ENCODE measurements at places on chromosomes 11 and 22.

DNA sequence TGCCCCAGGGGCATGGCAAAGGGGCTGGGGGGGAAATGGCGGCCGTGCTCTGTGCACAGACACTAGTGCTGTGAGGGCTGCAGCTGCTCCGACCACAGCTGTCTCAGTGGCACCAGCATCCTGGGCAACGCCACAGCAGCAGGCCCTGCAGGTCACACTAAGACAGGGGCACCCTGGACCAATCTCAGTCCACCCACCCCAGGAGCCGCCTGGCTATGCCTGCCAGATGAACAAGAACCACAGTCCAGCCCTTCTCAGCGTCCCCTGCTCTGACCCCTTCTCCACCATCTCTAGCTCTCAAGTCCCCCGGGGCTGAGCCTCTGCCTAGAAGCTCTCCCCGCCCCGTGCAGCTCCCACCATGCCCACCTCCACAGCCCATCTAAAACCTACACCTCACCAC is 16.5 kb downstream of the TUBGCP6 start:
- no peak for DNase-seq

DNA sequence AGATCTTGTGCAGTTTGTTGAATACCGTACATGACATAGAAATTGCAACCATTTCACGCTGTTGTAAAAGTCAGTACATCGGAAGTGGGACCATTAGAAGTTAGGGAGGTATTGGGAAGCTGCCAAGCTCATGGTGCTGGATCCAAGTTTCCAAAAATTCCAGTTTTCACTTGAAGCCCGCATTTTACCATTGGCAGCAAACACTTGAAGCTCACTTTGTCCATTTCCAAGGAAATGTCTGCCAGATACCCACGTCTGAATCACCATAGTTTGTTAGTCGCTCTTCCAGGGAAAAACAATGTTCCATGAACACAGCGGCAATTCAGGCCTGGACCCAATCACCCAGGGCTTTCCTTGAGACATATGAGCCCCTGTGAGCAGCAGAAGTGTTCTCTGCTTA is 22.6 kb upstream of the PARVB start:
- DNase-seq, result no peak

DNA sequence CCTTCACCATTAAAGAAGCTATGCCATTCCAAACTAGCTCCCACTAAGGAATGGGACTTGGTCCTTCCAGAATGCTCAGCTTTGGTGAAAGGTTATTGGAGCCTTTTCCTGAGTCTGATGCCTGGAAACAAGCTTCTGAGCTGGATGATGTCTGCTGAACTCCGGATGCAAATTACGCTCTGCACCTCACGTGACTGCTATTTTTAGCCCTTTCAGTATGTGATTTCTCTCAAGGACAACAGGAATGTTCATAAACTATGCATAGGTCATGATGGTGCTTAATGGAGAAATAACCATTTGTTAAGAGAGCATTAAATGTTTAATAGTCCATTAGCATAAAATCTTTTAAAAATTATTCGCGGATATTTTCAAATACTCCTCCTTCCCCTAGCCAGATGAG is 631.4 kb upstream of the KIRREL3 start:
- DNase-seq, result no peak

DNA sequence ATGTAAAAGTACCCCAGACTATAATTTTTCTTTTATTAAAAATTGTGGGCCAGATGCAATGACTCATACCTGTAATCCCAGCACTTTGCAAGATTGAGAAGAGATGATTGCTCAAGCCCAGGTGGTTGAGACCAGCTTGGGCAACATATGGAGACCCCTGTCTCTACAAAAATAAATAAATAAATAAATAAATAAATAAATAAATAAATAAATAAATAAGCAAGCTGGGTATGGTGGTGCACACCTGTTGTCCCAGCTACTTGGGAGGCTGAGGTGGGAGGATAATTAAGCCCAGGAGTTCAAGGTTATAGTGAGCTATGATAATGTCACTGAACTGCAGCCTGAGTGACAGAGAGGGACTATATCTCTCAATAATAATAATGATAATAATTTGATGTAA is 66.1 kb upstream of the CCDC179 start:
- no peak for DNase-seq

DNA sequence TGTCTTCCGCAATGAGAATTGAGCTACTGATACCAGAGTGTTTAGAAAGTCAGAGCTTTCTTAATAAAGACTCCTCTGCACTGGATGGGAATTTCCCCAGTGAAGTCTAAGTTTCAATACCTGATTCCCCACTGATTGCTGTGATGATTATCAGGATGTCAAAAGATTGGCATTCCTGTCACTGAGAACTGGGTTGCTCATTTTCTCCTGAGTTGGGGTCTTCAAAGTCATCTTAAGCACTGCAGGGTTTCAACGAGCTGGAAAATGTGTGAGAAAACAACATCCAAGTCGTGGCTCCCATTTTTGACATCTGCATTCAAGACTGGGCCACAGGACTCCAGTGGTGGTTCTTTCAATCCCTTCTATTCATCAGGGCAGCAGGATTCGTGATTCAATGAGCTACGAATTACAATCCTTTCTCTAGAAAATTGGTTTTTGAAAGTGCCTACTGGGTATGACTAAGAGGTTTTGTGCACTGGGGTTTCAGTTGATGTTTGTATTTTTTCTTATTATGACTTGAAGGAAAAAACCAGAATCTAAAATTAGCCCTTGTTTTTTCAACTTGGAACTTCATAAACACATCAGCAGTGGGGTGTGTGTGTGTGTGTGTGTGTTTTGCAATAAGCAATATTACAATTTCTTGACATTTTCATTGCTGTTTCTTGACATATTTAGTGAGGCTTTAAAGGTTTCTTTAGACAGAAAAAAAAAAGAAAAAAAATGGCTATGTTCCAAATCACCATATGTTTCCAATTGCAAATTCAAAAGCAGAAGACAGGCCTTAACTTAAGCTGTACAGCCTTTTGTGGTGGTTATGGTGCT is 233.0 kb downstream of the FAM76B start:
- DNase-seq, result no peak

DNA sequence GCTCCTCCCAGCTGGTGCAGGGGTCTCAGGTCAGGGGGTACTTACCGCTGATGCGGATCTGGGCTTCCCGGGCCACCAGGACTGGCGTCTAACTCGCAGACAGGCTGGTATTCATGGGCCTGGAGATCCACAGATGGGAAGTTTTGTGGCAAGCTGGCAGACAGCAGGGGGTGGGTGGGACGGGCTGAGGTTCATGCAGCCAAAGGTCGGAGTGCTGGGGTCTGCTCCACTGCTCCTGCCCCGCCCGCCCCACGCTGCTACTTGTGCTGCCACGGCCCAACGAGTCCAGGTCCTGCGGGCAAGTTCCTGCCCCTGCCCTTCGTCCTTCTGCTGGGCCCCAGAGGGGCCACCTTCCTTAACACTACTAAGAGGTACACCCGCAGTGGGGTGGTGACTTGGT is 3.1 kb downstream of the ACY3 start:
- DNase-seq, result no peak

DNA sequence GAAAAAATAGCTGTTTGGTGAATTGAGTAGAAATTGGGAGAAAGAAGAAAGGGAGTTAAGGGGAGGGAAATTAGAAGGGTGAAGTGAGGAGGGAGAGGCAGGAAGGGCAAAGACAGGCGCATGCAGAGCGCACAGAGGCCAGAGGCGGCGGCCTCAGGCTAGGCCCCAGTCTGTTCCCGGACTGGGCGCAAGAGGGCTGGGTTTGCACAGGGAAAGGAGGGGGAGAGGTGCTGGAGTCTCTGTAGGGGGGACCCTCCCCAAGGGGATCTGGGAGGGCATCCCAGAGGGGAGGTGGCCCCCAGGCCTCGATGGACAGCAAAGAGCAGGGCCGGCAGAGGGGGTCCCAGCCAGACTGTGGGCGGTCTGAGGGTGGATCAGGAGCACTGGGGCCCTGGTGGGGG is 1.3 kb upstream of the FLRT1 start:
- DNase-seq, result no peak

DNA sequence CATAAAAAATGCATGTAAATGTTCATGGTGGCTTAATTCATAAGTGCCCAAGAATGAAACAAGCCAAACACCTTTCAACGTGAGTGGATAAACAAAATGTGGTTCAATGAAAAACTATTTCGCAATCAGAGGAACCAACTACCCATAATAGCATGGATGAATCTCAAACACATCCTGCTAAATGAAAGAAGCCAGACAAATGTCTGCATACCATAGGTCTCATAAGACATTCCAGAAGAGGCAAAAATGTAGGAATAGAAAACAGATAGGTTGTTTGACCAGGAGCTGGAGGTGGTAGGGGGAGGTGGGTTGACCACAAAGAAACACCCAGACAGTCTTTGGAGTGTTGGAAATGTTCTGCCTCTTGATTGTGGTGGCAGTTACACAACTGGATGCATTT is 13.2 kb upstream of the OSBPL5 start:
- DNase-seq, result no peak

DNA sequence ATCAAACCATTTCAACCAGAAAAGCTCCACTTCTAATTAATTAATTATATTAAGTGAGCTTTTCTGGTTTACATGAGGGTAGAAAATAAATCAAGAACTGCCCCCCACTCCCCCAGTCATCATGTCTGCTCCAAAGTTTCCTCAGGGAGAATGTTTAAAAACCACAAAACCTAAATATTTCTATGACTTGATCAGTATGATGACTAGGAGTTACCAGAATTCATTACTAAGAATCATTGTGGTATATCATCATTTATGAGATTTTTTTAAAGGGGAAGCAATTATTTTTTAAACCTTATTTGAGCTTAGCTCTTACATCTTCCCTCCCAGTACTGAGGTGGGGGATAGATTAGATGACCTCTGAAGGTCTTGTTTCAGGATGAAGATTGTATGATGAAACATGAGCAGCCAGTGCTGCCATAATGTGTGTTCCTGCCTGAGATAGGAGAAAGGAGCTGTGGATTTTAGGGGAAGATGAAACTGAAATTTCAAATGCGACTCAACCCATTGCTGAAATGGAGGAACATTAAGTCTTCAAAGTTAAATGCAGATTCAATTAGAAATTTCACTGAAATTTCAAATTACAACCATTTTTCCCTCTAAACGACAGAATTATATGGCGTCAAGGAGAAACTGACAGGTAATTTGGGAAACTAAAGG is 401.3 kb upstream of the CADM1 start:
- no peak for DNase-seq

GRCh38 chr11:56889986-56890385 is 98.7 kb upstream of the OR5AK2 start:
- no peak for DNase-seq

DNA sequence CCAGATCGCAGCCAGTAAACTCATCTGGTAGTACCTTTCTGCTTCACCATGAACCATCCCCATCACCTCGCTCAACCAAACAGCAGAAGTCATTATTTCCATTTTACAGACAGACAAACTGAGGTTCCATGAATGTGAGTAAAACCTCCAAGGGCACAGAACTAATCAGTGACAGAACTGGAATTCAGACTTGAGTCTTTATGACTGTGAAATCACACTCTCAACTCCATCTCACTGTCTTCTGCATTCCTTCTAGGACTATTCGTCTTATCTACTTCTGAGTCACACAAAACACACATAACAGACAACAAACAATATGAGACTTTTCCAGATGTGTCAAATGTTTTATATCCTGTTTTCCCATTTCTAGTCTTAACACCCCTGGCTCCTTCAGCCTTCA is 9.3 kb upstream of the NUP50 start:
- no peak for DNase-seq

DNA sequence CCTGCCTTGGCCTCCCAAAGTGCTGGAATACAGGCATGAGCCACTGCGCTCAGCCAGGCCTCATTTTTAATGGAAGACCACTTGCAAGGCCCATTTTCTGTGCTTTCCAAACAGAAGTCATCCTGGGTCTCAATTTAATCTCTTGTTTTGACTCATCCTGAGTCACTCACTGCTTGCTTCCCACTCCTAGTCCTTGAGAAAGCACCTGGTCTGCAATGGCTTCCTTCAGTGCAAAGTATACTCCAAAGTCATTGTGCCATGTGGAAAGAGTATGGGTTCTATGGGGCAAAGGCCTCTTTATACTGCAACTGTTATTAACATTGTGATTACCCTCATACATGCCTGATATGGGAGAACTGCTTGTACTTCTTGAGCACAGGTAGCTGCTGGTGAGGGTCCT is 18.3 kb upstream of the SLC5A1 start:
- no peak for DNase-seq

DNA sequence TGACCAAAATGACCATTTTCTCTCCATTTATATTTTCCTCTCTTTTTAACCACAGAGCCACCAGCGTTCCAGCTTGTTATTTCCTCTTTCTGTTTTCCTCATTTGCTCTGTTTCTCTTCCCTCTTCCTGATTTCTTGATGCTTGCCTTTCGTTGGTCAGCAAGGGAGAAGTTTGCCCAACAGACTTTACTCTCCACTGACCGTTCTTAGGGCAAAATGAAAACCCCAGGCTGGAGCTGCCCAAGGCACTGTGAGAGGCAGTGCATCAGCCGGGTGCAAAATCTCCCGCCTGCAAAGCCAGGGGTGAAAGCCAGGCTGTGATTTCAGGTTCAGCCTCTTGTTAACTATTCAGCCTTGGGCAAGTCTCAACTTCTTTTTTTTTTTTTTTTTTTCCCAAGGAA is 26.1 kb upstream of the APLP2 start:
- DNase-seq, result no peak

- DNase-seq, result no peak
Measured at GRCh38 chr11:27353593-27354358, 9.2 kb downstream of the CCDC34 start.

- no peak for DNase-seq
Measured at GRCh38 chr11:69674267-69674885, 777 bp downstream of the LTO1 start.

DNA sequence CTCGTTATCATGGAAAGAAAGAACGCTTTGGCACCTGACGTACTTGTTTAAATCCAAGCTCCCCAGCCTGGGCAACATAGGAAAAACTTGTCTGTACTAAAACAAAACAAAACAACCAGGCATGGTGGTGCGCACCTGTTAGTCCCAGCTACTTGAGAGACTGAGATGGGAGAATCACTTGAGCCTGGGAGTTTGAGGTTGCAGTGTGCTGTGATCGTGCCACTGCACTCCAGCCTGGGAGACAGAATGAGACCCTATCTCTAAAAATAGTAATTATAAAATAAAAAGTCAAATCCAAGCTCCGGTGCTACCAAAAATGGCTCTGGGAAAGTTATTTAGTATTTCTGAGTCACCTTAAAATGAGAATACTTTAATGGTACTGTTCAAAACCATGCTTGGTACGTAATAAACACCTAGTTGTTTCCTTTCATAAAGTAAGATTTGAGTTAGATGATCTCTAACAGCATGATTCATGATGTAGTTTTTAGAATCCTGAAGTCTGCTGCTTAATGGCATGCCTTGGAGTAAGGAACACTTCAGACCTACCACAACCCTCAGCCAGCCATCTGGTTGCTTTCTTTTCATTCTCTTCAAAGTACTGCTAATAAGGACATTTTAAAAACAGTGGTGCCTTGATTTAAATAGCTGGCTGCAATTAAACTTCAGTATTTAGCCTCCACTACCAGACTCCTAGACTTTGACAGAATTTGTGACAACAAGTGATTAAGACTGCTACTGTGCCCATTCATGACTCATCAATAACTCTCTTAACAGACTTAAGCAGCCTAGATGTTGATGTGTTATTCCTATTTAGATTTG is 8.4 kb downstream of the PPME1 start:
- DNase-seq, result no peak

GRCh38 chr22:46535876-46536536 is 1.4 kb downstream of the CELSR1 start:
- no peak for DNase-seq
